ENCODE measurements at places on chromosomes 3 and 15. TPM values are rescaled to one million over a fixed set of nuclear protein-coding genes. Genes with fewer than 3 reads are reported as not detected.

Gene LIPC
- polyA plus RNA-seq = 0.49 TPM

DNA sequence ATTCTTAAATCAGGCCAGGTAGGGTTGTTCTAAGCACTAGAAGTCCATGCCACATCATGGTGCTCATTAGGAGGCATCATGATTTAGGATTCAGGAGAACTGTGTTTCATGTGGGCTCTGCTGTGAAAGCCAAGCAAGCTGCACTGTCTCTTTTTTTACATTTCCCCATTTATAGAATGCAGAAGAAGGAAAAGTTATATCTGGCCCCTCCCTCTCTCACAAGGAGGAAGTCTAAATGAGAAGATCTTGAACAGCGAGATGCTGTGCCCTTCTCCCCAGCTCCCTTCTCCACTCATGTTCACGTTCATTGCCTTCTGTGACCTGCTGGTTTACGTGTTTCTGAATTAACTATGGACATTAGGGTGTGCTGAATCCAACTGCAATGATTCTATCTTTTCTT, 178.5 kb upstream of the RASGRP1 start:
- no peak for DNase-seq

DNA sequence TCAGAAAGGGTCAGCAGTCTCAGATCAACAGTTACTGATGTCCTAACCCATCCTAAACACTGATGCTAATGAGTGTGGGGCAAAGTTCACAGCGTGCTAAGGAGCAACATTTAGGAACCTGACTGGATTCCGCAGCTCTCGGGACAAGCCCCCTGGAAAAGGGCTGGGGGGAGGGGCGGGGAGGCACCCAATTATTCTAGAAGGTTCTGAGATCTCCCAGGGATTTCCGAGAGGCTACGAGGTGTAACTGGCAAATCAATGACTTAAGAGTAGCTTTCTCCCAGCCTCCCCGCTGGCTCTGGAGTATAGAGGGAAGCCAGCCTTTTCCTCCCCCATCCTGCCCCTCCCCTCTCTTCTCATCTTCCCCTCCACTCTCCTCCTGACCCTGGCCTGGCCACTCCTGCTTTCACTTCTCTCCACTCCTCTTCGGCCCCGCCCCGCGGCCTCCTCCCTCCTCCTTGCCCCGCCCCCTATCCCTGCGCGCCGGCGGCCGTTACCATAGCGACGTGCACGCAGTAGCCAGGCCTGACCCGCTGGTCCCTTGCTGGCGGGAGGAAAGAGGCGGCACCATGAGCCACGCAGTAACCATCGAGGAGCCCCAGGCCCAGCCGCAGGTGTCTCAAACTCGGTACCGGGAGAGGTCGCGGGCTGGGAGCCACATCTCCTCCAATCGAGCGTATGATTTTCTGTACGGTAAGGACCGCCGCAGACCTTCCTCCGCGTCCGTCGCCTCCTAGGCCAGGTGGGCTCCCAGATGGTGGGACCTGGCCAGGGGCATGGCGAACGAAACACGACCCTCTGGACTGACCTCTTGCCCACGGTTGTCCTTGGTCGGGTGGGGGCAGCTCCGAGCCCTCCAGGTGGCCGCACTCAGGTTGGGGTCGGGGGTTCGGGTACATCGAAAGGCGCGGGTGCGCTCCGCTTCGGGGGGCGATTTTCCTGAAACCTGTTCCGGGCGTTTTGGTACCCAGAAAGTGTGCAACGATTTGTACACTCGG, at the start of gene CFAP91:
TSS of gene CFAP91 (plus strand) at position 493 of the 998 bp plus-strand sequence. CDS start at position 570, 77 bp downstream.
- peak; percentile 51 for DNase-seq

GRCh38 chr3:183278479-183279088, 25.5 kb downstream of the B3GNT5 start:
- no peak for DNase-seq

GRCh38 chr3:105827959-105828358, 40.9 kb downstream of the CBLB start:
- DNase-seq = no peak

DNA sequence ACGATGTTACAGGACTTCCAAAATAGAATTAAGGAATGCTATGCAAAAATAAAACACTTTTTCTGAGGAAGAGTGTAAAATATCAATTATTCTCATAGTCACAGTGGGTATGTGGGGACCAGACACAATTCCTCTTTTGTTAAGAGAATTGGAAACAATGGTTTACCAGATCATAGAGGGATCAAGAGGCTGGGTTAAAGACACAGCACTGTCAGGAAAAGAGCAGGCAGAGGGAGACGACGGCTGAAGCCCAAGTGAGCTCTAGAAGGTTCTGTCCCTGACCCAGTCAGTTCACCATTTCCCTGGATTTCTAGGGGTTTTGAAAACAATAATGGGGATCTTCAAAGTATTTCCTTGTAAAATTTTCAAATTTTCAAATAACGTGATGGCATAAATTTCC, 54.0 kb upstream of the POLR2M start:
- no peak for DNase-seq

GRCh38 chr15:85756411-85757072, 38.2 kb downstream of the KLHL25 start:
- DNase-seq = no peak

GRCh38 chr15:34223904-34224596, 766 bp upstream of the EMC4 start:
- DNase-seq = no peak

Gene C15orf40
- polyA plus RNA-seq = 16.6 TPM

Gene ALDH1A3
- 17.6 TPM for polyA plus RNA-seq

- DNase-seq = no peak
Observed at GRCh38 chr3:48623851-48624547, 2.4 kb upstream of the TMEM89 start.

GRCh38 chr15:83435782-83436181, 11.4 kb upstream of the SH3GL3 start:
- no peak for DNase-seq

Gene TSPAN3
- polyA plus RNA-seq = 357 TPM
